ENCODE measurements at places on chromosomes 5 and 9. TPM values are rescaled to one million over a fixed set of nuclear protein-coding genes. Genes with fewer than 3 reads are reported as not detected.
A peak's percentile ranks its signal among the peaks of the same experiment; 100 is the strongest.

DNA sequence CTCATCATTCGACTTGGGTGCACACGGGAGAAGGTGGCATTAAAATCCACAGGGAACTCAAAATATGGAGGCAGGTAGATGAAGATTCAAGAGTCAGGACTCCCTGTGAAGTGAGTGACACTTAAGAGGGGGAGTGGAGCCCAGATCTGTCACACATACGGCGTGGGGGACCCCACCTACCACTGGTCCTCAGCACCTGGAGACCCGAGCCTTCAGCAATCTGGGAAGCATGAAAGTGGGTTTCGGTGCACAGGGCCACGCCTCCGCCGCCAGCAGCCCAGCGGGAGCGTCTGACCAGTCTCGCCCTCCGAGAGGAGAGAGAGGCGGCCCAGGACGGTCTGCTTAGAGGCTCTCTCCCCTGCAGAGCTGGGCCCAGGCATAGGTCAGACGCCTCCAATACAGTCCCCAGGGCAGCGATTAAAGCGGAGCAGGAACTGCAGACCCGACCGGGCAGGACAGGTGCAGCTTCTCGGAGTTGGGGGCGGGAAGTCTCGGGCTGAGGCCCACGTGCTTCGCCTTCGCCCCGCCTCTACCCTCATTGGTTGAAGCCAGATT lies 639 bp upstream of the SLC2A8 start:
- DNase-seq = no peak

DNA sequence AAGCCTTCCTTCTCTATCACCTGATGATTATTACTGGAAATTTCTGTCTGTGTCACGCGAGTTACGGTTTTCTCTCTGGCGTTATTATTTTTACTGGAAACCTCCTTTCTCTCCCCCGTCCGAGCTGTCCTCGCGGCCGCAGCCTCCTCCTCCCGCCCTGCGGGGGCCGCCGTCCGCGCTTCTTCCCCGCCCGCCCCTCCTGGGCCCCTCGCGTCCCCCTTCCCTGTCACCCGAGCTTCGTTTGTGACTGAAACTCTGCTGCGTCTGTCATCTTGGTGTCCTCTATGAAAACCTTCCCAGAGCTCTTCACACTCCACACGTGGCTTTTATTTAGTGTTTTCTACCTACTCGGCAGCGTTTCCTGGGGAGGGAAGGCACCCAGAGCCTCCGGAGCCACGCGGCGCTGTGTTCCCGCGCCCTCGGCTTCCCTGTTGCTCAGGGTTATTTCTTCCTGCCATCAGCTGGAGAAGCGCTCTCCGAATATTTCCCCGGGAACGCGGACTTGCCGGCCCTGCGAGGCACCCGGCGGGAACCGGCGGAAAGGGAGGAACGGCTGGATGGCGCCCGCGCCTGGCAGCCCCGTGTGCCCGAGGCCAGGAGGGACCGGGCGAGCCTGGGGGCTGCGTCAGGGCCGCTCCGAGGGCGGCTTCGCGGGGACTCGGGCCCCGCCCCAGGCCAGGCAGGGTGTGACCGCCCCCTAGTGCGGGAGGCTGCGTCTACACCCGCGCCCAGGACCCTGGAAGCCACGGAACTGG lies 33.9 kb downstream of the TRIP13 start:
- DNase-seq = no peak

DNA sequence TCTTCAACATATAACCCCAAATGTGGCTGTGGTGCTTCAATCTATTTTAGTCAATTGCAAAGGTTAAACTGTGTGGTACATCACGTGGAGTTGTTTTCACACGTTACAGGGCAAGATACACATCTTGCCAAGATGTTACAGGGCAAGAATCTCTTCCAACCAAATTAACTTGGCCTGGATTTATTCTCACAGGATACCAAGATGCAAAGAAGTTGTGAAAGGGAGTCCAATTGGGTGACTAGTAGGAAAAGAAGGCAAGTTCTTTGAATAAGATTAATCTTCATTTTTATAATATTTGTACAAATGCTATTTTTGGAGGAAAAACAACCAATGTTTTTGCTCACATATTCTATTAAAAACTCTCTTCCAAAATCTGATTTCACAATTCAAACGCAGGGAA lies 4.8 kb upstream of the IFNA8 start:
- DNase-seq = no peak

GRCh38 chr9:35680331-35681105 lies 6.8 kb downstream of the CA9 start:
- no peak for DNase-seq

GRCh38 chr9:8679371-8679822 lies 879.8 kb upstream of the DMAC1 start:
- no peak for DNase-seq

DNA sequence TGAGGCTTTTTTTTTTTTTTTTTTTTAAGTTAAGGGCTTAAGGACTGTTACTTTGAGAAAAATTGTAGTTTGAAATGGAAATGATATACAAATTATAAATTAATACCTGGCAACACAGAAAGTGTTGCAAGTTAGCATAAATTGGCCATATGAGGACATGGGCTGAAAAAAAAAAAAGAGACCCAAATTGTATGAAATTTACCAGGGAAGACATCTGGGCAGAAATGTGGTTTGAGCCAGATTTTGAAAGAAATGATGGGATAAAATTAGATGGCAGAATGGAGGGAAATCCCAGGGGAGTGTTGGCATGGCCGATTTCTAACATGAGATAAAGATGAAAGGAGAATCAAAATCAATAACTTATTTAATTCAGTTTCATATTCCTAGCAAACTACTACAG lies 472.1 kb downstream of the CTNND2 start:
- DNase-seq = no peak

DNA sequence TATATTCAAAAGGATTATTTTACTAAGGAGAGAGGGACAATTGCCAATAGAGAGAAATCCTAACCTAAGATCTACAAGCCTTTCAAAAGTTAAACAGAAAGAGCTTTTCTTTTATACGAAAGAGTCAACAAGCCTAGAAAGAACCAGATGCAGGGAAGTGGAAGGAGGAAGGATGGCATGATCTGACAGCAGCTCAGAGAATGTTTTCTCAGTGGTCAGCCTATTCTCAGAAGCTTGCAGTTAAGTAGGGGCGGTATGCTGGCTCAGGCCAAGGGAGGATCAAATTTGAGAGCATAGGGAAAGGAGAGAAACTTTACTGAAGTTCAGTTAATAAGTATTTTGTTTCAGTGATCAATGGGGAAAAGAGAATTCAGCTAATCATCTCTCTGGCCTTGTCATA lies 88.0 kb upstream of the FTMT start:
- DNase-seq = no peak

- no peak for DNase-seq
Observed at GRCh38 chr9:38289866-38290245, 102.6 kb upstream of the ALDH1B1 start.

- DNase-seq = no peak
Observed at GRCh38 chr9:135410831-135411473, 68.6 kb upstream of the PPP1R26 start.

- DNase-seq = peak; percentile 7
Observed at GRCh38 chr5:132059043-132059695, 1.3 kb upstream of the IL3 start.

- no peak for DNase-seq
Observed at GRCh38 chr9:3385871-3386270, 139.9 kb downstream of the RFX3 start.

ITK gene
- 0.86 TPM for total RNA-seq

POU4F3 gene
- total RNA-seq = not detected

TEX48 gene
- not detected for total RNA-seq

HTR4 gene
- total RNA-seq = not detected

DAB2 gene
- total RNA-seq = not detected

ENDOG gene
- total RNA-seq = 16.9 TPM

Data from activated B cell treated with CpG ODN at 0.5 μM for 24 hours (primary cell).